ENCODE measurements at places on chromosomes 13 and 19. TPM values are rescaled to one million over a fixed set of nuclear protein-coding genes. Genes with fewer than 3 reads are reported as not detected.

RAB3A gene
- 78.4 TPM for total RNA-seq

DHX34 gene
- 24.5 TPM for total RNA-seq

DAND5 gene
- 0.14 TPM for total RNA-seq

STAP2 gene
- total RNA-seq = 1.4 TPM

UQCRFS1 gene
- total RNA-seq = 29.7 TPM

ZNF223 gene
- total RNA-seq = 8.3 TPM

ZNF85 gene
- total RNA-seq = 2.5 TPM

ZSCAN5C gene
- 0.14 TPM for total RNA-seq

NFIX gene
- total RNA-seq = 0.14 TPM

TTC9B gene
- total RNA-seq = 18.0 TPM

CEACAM16 gene
- total RNA-seq = not detected

IFI30 gene
- 0.09 TPM for total RNA-seq

ZNF507 gene
- 9.5 TPM for total RNA-seq

MEDAG gene
- total RNA-seq = not detected

GNA15 gene
- total RNA-seq = 0.10 TPM

CELF5 gene
- total RNA-seq = 0.53 TPM

CILP2 gene
- total RNA-seq = 1.2 TPM

PCCA gene
- 77.0 TPM for total RNA-seq

ZNF653 gene
- total RNA-seq = 10.4 TPM

ZNF90 gene
- 2.4 TPM for total RNA-seq

ZNF541 gene
- total RNA-seq = 0.04 TPM

TEX26 gene
- 0.23 TPM for total RNA-seq

KIR2DL4 gene
- 0.19 TPM for total RNA-seq

NOSIP gene
- total RNA-seq = 105 TPM

GPR12 gene
- 0.17 TPM for total RNA-seq

SIGLEC8 gene
- total RNA-seq = 0.68 TPM

ATP8A2 gene
- total RNA-seq = 6.9 TPM

CD70 gene
- total RNA-seq = 13.8 TPM

TEKTIP1 gene
- 1.9 TPM for total RNA-seq

PINLYP gene
- 22.4 TPM for total RNA-seq

NHLRC3 gene
- total RNA-seq = 18.3 TPM

CEACAM21 gene
- total RNA-seq = not detected

FXYD1 gene
- total RNA-seq = 3.3 TPM

RGS9BP gene
- 1.6 TPM for total RNA-seq

CERS4 gene
- 15.5 TPM for total RNA-seq

ZNF865 gene
- total RNA-seq = 0.70 TPM

ZNF677 gene
- total RNA-seq = 24.3 TPM

SOX1 gene
- 1.7 TPM for total RNA-seq

WASF3 gene
- 21.2 TPM for total RNA-seq

PROZ gene
- total RNA-seq = 0.29 TPM

SGTA gene
- total RNA-seq = 64.4 TPM

CEACAM5 gene
- 0.87 TPM for total RNA-seq

CARM1 gene
- 17.8 TPM for total RNA-seq

PNPLA6 gene
- total RNA-seq = 38.4 TPM
